CD4-positive, alpha-beta memory T cell (primary cell): ENCODE measurements at places on chromosomes 16 and 17.

GRCh38 chr16:83721676-83722075, 86.1 kb upstream of the HSBP1 start:
- DNase-seq, result no peak

DNA sequence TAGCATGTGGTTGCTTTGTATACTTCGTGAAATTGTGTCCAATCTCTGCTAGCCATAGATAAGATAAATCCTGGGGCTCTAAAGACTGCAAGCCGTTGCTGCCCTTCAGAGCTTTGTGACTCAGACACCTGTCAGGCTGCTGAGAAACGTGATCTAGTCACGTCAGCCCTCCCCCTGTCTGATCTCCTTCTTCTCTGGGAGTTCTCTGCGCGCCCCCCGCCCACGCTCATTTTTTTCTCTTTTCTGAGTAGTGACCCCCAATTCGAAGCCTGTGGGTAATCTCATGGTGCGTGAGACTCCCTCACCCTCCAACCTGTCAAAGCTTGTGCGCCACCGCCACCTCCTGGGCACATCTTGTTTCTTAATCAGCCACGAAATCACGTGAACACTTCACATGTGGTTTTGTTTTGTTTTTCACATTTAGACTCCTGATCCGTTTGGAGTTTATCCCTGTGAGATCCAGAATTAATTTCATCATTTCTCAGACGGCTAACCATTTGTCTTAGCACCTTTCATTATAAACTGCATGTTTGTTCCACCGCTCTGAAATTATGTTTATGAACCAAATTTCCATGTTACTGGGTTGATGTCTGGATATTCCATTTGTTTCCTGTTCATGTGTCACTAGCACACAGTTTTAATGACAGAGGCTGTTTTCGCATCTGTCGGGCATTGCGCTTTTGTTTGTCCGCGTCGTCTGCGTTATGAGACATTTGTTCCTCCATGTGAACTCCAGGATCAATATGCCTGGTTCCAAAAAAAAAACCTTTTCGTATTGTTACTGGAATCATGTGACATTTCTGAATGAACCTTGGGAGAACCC, 977 bp upstream of the ZNF778 start:
- peak; percentile 82 for DNase-seq

DNA sequence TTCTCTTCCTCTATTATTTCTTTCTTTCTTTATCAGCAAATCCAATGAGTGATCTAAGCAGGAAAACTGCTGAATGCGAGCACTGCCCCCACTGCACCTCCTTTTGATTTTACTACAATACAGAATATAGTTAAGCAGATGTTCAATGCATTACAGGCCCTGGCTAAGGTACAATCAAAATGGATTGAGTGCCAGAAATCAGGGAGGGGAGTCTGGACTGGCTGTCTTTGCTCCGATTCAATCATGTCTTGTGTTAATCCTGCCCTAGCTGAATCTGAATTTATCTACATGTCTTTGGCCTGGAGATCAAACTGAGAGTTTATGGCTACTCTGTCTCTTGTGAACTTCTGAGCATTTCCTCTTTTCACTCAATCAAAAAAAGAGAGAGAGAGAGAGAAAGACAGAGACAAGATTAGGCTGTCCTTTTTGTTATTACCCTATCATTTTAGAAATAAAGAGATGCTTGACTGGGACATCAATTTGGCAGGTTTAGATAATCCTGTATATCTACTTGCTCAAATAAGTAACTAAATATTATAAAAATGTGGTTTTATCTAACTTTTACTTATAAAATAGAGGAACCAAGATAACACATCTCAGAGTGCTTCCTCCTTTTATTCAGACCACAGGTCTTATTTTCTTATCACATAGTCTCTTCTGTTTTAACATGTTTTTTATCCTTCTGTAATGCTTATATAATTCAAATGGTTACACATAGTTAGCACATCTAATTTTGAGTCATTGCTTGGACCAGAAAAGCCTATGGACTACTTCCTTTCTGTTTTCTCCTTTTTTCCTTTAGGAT, 656.2 kb downstream of the KCNJ2 start:
- no peak for DNase-seq

DNA sequence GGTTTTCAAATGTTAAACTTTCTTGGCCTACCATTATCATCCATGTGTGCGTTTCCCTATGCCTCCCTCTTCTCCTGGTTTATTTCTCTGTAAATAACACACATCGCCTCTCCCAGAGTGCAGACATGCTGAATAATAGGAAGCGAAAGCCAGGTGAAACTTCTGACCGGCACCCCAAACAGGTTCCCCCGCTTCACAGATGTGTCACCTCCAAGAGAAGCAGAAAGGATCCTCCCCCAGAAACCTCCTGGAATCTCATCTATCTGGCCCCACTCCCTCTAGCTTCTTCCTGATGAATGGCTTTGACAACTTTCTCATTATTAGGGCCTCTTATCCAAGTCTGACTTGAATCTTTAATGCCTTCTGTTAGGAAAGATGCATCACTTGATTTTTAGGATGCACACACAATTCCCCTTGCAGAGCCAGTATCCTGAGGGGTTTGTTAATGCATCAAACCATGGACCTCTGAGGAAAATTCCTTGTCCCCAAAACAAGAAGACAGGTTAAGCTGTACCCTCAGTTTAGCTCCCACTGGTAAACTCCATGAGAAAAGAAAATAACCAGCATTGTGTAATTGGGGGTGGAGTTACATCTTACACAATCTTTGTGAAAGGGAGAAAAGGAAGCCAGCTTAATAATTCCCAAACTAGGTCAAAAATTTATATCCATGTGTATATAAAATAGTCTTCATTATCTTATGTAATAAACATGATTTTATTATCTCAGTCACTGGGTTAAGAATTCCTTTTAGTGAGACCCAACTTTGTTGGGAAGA, 20.1 kb upstream of the HYDIN start:
- no peak for DNase-seq

DNA sequence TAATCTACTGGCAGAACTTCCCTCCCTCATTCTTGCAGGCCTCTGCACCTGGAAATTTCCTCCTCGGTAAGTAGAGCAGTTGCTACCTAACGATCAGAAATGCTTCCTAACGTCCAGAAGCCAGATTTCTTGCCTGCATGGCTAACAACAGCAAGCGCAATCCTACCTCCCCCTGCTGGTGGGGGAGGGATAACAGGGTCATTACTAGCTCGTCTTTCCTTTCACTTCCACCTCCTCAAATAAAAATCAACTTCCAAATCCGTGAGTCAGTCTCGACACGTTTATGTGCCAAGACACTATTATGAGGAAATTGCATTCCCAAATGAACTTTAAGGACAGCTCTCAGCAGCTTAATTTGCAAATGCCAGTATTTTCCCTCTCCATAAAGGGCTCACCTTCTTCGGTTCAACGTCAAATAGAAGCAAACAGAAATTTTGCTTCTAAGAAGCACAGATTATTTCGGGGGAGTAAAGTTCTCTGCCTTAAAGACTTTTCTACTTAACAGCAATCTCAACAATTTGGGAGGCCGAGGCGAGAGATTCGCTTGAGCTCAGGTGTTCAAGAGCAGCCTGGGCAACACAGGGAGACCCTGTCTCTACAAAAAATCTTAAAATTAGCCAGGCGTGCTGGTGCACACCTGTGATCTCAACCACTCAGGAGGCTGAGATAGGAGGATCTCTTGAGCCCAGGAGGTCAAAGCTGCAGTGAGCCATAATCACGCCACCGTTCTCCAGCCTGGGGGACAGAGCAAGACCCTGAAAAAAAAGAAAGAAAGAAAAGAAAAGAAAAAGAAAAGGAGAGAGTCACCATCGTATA, 188.6 kb upstream of the PSMD7 start:
- peak; percentile 3 for DNase-seq

DNA sequence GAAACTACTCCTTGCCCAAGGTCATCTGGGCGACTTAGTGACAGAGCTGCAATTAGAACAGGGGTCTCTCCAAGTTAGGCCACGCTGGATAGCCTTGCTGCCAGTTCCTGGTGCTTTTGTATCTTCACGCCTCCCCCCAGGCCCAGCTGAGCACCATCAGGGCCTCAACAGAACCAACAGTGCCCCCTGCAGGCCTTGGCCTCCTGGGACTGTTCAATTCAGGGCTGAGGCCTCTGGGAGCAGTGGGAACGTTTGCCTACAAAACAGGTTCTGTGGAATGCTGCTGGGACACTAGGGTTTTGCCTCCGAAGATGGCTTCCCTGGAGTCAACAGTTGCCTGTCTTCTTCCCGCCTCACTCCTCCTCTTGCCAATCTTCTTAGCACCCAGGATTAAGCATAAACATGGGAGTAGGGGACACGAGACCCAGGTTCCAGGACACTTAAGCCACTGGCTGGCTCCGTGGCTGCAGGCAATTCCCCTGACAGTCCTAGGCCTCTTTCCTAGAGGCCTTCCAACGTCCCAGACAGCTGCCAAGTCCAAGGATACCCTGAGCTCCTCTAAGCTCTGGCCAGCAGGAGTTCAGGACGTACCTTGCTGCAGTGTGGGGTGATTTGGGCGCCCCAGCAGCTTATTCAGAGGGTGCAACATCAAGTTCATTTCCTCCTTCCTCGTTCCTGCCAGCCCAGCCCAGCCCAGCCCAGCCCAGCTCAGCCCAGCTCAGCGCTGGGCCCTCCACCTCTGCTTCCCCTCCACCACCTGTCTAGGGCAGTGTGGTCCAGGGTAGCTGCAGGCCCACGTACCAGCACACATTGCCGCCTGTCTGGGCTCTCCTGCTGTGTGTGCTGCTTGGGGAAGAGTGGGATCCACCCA, 246.6 kb upstream of the RPL38 start:
- DNase-seq, result peak; percentile 38

GRCh38 chr17:50690887-50691549, 16.7 kb downstream of the ANKRD40 start:
- DNase-seq, result no peak

DNA sequence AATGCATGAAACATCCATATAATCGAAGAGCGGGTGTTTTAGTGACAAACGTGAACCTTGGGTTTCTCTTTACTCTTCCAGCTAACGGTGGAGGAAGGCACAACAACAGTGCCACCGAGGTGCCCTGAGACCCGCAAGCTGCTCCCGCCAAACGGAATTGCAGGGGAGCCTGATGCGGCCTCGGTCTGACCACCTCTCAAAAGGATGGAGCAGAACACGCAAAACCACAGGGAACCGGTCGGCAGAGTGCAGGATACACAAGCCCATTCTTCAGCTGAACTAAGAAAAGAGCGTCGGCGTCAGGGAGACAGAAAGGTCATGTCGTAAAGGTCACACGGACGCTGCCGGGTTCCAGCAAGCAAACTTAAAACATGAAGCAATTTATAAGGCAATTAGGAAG, 109.5 kb upstream of the ZNF750 start:
- no peak for DNase-seq

GRCh38 chr16:46673320-46674013, 15.5 kb downstream of the VPS35 start:
- peak; percentile 54 for DNase-seq

DNA sequence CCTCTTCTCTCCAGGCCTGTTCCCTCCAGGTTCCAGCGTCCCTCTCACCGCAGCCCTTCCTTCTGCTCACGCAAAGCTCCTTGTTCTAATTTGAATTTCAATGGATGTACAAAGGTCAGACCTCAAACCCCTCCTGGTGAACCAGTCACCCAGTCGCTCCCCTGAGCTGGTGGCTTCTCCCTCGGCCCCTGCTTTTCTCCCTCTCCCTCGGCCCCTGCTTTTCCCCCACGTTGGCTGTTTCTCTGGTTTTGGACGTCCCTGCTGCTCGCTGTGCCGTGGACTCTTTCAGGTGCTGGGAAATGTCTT, 8.6 kb upstream of the MSLN start:
- DNase-seq, result no peak

DNA sequence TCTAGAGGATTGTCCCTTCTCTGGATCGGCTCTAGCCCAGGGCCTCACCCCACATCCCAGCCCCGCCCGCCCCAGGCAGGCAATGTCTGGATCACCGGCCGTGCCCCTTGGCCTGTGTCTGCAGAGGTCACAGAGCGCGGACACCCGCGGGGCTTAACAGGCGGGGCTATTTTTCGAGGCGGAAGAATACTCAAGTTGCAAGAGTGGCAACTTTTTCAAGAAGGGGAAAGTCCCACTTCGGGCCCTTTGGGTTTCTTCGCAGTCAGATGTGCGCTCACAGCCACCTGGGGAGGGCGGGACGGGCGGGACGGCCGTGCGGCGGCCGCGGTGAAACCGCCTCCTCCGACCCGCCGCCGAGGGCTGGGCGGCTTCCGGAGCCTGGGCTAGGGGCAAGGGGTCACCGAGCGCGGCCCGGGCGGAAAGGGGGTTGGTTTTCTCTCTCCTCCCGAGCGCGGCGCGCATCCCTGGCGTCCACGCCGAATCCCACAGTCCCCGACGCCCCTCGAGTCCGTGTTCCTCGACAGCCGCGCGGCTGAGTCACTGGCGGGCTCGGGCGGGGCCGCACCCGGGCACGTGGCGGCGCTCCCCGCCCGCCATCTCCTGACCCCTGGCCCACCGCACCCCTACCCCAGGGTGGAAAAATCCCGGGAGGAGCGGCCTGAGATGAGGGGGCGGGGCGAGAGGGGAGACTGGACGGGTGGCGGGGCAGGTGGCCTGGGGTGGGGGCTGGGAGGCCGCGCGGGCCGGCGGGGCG, 1.2 kb upstream of the PFN1 start:
- peak; percentile 85 for DNase-seq

GRCh38 chr17:44315760-44316731, 7.6 kb downstream of the RUNDC3A start:
- DNase-seq, result no peak

GRCh38 chr17:31487648-31488263, 96.3 kb downstream of the RAB11FIP4 start:
- DNase-seq, result peak; percentile 93

DNA sequence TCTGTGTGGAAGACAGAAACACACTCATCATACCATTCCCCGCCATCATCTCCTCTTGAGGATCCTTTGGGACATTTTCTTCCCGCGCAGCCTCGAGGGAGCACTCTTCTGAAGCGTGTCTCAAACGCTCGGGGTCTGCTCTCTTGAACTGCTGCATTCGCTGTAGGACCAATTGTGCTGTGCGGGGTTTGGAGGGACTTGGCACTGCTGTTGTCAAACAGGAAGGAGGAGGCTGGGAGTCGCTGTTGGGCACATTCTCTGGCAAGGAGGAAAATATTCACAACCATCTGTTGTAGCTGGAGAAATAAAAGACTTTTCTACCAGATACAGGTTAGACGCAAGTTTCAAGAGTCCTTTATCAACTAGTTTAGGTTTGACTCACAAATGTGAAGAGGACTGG, 5.0 kb downstream of the SLX4 start:
- DNase-seq, result no peak

DNA sequence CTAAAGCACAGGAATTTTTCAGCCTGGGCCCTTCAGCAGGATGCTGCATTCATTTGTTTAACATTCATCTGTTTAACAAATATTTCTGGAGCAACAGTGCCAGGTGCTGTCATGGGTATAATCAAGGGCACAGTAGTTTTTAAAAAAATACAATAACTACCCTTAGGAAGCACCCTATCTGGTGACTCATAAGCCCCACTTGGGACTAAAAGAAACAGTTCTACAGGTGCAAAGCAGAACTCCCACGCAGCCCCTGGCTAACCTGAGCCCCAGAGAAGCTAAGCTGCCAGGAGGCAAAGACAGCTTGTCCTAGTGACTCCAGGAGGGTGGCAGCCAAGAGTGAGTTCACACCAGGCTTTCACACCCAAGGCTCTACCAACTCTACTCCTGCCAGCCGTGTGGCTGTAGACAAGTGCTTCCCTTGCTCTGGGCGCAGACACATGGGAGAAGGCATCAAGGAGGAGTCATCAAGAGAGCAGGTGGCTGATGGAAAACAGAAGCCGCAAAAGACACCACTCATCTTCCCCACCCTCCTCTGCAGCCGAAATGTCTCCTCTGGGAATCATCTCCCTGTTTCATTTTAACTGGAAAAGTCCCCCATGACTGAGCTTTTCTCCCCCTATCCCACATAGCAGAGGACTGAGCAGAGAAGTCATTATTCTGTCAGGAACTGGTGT, 14.4 kb downstream of the CUEDC1 start:
- DNase-seq, result no peak
